Stomach (tissue), 19 donors: ENCODE measurements at places on chromosomes 7 and 10. TPM values are rescaled to one million over a fixed set of nuclear protein-coding genes. Genes with fewer than 3 reads are reported as not detected.
A peak's percentile ranks its signal among the peaks of the same experiment; 100 is the strongest.

- no peak for DNase-seq
Measured at GRCh38 chr10:28980264-28980663, 302.9 kb downstream of the BAMBI start.

DNA sequence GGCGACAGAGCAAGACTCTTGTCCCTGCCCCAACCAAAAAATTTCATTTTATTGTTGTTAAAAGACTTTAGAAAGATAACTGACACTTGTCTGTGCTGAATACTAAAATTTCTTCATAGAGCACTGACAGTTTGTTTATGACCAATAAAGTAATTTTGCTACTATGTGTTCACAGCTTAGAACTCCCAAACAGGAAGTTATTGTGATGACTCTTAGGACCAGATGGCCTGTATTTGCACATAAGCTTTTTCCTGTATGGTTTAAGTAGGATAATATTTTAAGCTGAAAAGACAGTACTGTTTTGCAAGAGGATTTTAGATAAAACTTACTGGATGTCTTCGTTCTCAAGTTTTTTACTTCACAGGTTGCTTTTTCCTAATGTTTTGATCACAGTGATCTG, 80.7 kb downstream of the MMRN2 start:
- DNase-seq: no peak

DNA sequence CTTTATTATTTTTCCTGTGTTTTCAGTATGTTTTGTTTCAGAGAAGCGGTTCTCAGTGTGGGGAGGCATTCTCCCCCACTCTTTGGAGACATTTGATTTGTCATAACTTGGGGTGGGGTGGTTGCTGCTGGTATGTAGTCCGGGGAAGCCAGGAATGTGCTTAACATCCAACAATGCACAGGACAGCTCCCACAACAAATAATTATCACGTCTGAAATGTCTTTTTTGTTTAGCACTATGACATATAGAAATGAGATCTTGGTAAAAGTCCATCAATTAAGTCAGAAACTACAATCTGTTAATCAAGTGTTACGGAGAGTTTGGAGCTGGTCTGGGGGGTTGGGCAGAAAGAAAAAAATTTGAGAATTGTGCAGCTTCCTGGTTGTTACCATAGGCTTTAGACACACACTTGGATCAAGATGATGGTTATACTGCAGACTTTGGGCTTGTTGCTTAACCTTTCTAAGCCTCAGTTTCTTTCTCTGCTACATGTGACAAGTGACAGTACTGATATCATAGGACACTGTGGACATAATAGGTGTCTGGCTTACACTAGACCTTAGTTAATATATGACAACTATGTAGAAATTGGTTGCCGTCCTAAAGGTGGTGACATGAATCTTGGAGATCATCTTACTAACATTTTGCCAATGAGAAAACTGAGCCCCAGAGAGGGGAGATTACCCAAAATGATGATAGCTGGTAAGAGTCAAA, 113.7 kb downstream of the LRMDA start:
- no peak for DNase-seq

- DNase-seq: no peak
Measured at GRCh38 chr10:46239993-46240683, 46.7 kb upstream of the ANTXRL start.

GRCh38 chr10:16828701-16829175, 11.5 kb upstream of the RSU1 start:
- no peak for DNase-seq

DNA sequence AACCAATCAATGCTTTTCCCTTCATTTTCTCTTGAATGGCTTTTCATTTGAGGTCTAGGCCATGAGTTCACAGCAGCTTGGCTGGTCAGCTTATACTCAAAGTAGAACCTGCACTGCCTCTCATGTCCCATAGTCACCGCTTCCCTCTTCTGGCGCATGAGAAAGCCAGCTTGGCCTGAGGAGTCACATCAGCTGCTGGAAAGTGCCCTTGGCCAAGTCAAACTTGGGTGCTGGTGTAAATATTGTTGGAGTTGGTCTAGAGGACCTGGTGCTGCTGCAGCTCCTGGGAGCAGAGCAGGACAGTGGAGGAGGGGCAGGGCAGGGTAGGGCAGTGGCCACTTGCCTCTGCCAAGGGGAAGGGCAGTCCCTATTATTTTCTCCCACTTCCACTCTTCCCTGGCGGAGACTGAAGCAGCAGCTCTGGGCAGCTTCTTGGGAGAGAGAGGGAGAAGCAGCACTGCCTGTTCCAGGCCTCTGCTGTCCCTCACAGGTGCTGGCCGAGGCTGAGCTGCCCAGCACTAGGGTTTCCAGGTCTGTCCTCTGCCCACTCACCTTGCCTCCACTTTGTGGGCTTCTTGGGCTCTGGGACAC, 12.8 kb downstream of the UBE2D4 start:
- DNase-seq: peak; percentile 84

- no peak for DNase-seq
Measured at GRCh38 chr10:80277567-80278250, 11.7 kb downstream of the MAT1A start.

- DNase-seq: no peak
Measured at GRCh38 chr10:122446668-122447423, 7.6 kb upstream of the ARMS2 start.

DNA sequence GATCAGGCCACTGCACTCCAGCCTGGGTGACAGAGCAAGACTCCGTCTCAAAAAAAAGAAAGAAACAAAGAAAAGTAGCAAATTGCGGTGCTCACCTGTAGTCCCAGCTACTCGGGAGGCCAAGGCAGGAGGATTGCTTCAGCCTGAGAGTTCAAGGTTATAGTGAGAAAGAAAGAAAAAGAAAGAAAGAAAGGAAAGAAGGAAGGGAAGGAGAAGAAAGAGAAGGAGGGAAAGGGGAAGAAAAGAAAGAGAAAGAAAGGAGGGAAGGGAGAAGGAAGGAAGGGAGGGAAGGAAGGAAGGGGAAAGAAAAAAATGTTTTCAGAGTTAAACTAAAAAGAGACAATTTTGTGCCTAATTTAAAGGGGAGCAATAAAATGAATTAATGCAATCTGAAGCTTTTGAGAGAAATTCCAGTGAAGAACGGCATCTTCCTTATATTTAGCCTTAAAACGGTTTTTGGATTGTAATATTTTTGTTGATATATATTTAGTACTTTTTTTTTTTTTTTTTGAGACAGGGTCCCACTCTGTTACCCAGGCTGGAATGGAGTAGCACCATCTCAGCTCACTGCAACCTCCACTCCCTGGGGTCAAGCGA, 47.4 kb upstream of the RSBN1L start:
- no peak for DNase-seq

- no peak for DNase-seq
Measured at GRCh38 chr7:34709771-34710170, 51.8 kb downstream of the NPSR1 start.

- no peak for DNase-seq
Measured at GRCh38 chr10:69934768-69935167, 117.9 kb upstream of the MACROH2A2 start.

GRCh38 chr7:1224086-1224716, 8.5 kb upstream of the UNCX start:
- DNase-seq: no peak

Gene GPR37
- not detected for total RNA-seq

Gene SDK1
- total RNA-seq: 10.8 TPM

Gene IFIT5
- total RNA-seq: 11.7 TPM

Gene CAV1
- total RNA-seq: 49.2 TPM

Gene HOXA6
- 12.7 TPM for total RNA-seq

Gene CALHM1
- not detected for total RNA-seq
